ENCODE measurements at places on chromosomes 12 and 14. TPM values are rescaled to one million over a fixed set of nuclear protein-coding genes. Genes with fewer than 3 reads are reported as not detected.

The RIN3 gene
- total RNA-seq, result 0.55 TPM

The KRT86 gene
- 0.37 TPM for total RNA-seq

The SAMD15 gene
- total RNA-seq, result 0.82 TPM

- DNase-seq, result peak; percentile 90
These were observed 127.2 kb upstream of the MYF6 start for GRCh38 chr12:80580254-80580653.

DNA sequence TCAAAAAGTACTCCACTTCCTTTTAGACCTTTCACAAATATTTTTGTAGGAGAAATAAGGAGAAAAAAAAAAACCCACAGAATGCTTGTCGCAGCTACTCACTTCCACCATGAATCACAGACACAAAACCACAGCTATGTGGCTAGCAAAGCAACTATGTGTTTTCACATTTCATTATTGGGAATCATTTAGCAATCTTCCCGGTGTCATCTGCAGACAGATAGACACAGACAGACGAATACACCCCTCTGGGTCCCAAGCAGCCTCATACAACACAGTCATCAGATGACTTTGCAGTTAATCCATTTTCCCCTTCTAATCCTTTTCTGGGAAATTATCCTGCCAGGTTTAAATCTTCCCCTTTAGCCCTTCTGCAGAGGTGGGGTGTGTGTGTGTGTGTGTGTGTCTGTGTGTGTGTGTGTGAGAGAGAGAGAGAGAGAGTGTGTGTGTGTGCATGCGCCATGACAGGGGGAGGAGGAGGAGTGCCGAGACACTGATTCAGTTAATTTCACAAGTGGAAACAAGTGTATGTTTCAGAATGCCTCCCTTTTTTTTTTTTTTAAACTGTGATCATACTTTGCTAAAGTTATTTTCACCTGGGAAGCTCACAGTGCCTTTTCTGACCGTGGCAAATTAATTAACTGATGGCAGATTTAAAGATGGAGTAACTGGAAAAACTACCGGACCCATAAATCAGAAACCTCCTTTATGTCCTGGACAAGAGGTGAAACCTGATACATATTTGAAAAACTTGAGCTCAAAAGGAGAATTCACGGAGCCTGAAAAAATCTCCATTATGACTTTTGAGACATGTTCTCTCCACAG, 39.9 kb downstream of the LTBP2 start:
- peak; percentile 85 for DNase-seq

DNA sequence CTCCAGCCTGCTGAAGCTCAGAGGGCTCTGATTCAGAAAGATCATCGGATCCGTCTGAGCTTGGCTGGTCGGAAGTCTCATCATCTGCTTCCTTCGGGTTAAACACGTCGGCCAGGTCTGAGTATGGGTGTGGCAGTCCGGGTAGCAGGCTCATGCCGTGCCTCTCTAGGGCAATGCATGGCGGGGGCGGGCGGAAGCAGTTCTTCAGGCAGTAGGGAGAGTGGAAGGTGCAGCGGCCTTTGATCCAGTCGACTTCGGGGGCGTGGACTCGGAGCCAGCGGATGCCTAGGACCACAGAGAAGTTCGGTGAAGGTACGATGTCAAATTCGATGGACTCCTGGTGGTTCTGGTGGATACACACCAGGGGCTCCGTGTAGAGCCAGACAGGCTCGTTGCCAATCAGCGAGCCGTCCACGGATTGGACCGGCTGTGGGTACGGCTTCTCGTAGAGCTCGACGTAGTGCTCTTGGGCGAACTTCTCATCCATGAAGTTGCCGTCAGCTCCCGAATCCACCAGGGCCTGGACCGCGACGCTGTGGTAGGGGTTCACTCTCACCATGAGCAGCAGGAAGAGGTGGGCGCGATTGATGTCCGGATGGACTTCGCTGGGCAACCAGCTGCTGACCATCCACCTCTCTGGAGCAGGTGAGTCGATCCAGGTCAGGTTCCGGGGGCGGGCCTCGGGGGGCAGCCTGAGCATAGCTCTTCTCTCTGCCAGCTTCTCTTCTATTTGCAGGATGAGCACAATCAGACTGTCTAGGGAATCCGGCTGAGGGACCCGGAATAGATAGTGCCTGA, 20.3 kb downstream of the RTL1 start:
- DNase-seq, result no peak

DNA sequence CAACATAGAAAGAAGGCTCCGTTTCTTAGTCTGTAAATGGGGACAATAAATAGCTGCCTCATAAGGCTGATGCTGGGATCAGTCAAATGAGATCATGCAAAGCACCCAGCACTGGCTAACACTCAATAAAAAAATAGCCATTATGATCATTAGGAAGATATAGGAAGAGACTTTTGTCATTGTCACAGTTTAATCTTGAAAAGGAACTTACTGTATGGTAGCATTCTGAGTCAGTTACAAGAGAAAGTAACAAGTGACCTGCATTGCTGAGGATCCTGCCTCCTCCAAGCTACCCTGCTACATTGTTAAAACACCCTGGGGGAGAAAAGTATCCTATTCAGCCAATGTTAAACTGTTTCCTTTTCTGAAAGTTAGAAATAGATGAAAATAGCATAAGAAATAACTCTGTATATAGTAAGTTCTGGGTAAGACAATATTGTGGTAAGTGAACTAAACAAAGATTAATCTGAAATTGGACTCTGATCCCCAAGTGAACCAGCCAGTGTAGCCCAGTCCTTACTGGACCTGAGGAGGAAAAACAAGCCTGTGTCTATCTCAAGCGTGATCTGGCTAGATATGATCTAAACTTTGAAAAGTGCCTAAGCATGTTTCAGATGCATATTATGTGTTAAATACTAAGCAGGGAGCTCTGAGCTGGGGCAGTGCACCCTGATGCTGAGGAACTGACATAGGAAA, 3.6 kb upstream of the NUDT4 start:
- DNase-seq, result no peak

- peak; percentile 13 for DNase-seq
These were observed 8.6 kb downstream of the AK7 start for GRCh38 chr14:96400495-96400894.

GRCh38 chr12:116717466-116718437, 20.1 kb downstream of the SPRING1 start:
- DNase-seq, result no peak

DNA sequence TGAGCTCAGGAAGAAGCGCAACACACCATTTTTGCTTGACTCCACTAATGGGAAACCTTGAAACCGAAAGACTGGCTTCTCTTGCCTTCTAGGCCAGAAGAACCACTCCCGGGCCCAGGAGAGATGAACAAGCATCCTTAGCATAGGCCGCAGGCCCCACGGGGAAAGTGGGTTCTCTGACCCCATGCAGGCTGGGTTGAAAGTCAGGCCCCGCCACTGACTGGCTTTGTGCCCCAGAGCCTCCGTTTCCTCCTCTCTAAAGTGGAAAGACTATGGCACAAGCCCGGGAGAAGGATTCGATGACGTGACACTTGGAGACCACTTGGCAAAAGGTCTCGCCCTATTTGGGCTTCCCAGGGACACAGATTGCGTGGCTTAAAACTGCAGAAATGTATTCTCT, 9.9 kb upstream of the FZD10 start:
- DNase-seq, result no peak

DNA sequence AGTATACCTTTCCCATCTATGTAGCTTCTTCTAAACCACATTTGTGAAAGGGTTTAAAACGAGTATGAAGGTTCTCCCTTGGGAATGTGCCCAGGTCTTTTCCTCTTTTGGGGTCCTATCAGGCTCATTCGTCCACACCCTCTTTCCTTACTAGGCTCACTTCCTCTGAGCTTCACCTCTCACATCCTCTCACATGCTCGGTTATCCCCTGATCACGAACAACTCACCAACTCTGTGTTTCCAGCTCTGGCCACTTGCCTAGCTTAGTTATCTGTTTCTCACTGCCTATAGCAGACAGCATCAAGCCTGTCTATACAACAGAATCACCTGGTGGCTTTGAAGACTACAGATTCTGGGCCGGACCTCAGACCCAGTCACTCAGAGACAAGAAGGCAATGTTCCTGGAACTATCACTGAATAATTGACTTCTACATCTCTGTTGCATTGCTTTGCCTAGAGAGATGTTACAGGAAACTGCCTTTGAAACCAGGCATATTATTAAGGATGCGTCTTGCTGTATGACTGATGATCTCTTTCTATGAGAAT, 158.2 kb downstream of the FOXN3 start:
- DNase-seq, result no peak

- DNase-seq, result no peak
These were observed 54.7 kb downstream of the DICER1 start for GRCh38 chr14:95102680-95103044.

GRCh38 chr12:109818253-109818652, 14.9 kb downstream of the TRPV4 start:
- DNase-seq, result no peak

DNA sequence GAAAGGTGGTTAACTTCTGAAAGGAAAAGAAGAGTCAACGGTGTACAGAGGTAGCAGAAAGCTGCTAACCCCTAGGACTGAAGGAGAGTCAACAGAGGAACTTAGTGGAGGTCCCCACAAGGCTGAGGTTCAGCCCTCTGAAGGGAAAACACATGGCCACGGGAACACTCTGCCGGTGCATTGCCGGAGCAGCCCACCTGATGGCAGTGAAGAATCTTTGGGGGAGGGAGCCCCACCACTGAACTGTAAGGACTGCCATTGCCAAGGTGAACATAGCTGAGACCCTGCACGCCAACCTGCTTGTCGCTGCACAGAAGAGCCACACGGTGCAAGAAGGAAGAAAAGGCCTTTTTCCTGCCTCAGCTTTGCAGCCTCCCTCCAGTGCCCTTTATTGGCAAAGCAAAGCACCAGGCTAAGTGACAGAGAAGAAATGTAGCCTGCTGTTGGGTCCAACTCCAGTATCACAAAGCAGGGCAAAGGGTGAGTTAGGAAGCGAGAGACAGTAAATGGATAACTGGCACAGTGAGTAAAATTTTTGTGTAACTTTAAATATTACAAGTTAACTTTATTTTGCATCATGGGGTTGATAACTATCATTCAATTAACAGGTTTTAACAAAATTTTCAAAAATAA, 76.9 kb downstream of the LIN52 start:
- no peak for DNase-seq

Measured in SJSA1 (cell line).